Stimulated activated CD4-positive, alpha-beta T cell treated with anti-CD3 and anti-CD28 coated beads, TNF-alpha, amount 100 ng/mL, for 1 hour (primary cell): ENCODE measurements at places on chromosomes 12 and 14.

DNA sequence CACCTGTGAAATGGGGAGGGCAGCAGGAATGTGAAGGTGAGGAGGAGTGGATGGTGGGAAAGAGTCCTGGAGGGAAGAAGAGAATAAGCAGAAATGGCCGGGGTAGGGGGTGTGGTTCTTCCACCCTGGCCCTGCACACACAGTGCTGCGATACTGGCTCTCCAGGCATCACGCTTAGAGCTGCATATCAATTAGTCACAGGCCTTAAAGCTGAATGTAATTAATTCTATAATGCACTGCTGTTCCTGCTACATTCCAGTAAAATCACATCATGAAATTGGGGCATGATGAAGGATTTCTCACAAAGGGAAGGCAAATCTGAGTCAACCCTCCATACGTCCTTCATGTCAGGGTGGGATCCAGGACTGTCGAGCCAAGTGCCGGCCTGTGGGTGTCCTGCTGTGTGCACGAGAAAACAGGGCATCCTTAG lies 566.1 kb downstream of the BCL11B start:
- DNase-seq = no peak

- no peak for DNase-seq
Observed at GRCh38 chr12:84198294-84198946, 714.2 kb downstream of the SLC6A15 start.

DNA sequence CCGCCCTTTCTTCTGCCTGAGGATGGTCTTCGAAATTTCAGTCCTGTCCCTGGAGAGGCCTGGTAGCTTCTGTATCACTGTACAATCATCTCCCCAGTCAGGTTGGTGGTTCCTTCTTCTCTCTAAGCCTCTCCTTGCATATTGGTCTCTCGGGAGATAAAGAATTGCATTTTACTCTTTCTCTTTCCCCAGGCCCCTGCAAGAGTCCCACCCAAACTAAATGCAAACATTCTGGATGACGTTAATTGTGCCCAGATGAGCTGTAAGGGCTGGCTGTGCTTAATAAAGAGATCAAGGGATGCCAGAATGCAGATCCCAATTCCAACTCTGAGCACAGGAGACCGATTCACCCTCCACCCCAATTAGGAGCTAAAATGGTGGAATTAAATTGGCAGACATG lies 835.4 kb upstream of the TMEM132C start:
- DNase-seq = no peak

DNA sequence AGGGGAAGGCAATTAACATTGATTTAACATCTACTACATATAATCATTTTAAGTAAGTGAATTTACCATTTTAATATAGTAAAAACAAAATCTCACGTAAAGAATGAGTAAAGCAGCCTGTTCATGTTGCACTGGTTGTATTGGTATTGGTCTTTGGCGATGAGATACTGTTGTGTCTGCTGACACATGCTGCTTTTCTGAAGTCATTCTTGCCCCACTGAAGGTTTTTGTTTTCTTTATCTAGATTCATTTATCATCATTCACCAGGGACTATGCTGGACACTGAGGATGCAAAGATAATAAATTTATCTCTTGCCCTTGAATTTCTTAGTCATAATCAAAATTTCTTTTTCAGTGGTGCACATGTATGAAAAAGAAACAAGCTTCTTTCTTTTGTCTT lies 246.2 kb upstream of the NPAS3 start:
- DNase-seq = no peak

GRCh38 chr14:102215071-102215470 lies 75.4 kb downstream of the WDR20 start:
- no peak for DNase-seq

- no peak for DNase-seq
Observed at GRCh38 chr14:76034566-76034965, 49.0 kb downstream of the IFT43 start.

DNA sequence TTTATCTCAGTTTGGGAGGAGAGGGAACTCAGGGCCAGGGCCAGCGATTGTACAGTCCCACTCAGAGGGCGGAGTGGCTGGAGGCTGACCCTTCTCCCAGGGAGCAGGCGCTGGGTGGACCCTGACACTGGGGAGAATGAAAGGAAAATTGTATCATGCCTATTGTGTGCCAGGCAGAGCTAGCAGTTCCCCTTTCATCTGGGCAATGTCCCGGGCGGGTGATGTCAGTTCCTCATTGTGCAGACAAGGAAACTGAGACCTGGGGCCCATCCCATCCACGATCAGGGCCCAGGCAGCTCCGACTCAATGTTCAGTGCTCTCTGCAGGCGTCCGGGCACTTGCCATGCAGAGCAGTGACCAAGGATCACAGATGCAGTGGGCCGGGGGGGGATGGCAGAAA lies 101.9 kb upstream of the RTL1 start:
- DNase-seq = no peak

DNA sequence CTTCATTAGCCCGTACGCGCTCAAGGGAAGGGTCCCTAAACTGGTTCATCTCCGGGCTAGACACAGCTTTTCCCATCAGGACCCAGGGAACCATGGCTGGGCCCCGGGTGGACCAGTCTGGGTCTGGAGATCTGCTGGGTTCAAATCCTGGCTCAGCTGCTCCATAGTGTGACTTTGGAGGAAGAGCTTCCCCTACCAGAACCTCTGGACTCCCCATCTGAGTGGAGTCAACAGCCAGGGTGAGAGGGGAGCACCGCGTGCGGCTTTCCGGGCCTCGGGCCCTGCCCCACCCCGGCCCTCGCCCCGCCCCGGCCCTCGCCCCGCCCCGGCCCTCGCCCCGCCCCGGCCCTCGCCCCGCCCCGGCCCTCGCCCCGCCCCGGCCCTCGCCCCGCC lies 41.2 kb downstream of the BEGAIN start:
- DNase-seq = peak; percentile 39

GRCh38 chr12:92516277-92516600 lies 186.6 kb upstream of the PLEKHG7 start:
- DNase-seq = no peak

GRCh38 chr12:42346403-42347002 lies 20.5 kb downstream of the PPHLN1 start:
- DNase-seq = no peak

DNA sequence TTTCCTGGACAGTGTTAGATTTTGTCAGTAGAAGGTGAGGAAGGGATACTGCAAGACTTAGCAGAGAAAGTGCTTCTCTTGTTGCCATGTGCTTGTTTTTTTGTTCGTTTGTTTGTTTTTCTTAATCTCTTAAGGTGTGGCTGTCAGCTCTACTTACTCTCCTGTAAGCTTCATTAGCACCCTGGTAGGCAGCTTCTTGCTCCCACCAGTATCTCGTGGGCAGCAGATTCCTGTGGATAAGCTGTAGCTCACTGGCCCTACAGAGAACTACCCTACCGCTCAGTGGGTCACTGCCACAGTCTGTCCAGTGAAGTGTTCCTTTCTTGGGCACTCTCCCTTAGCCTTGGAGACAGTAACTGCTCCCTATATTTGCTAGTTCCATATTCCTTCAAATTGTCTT lies 30.1 kb downstream of the VRK1 start:
- no peak for DNase-seq

- DNase-seq = no peak
Observed at GRCh38 chr14:27587103-27587502, 989.3 kb upstream of the NOVA1 start.

GRCh38 chr14:22474730-22475351 lies 114.2 kb downstream of the DAD1 start:
- no peak for DNase-seq

- no peak for DNase-seq
Observed at GRCh38 chr12:84913129-84913515, 523 bp upstream of the SLC6A15 start.

- no peak for DNase-seq
Observed at GRCh38 chr14:87045246-87045645, 947.7 kb downstream of the GALC start.

- DNase-seq = no peak
Observed at GRCh38 chr12:5428332-5429221, 3.3 kb upstream of the NTF3 start.

GRCh38 chr12:92378682-92379479 lies 233.2 kb upstream of the BTG1 start:
- no peak for DNase-seq

GRCh38 chr14:49017447-49017846 lies 568.7 kb downstream of the RPS29 start:
- no peak for DNase-seq

DNA sequence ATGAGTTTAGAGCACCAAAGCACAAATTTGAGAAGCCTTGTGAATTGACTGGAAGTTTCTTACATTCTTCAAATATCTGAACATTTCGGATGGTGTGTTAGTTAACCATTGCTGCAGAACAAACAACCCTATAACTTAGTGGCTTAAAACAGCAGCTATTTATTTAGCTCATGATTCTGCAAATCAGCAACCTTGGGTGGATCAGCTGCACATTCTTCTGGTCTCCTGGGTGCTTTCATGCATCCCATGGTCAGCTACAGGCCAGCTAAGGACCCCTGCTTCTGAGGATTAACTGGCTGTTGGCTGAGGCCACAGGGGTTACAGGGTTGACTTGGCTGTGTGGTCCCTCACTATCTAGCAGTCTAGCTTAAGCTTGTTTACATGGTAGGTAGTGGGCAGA lies 114.0 kb upstream of the HIF1A start:
- DNase-seq = no peak

GRCh38 chr12:105409801-105410471 lies 79.4 kb downstream of the C12orf75 start:
- no peak for DNase-seq

DNA sequence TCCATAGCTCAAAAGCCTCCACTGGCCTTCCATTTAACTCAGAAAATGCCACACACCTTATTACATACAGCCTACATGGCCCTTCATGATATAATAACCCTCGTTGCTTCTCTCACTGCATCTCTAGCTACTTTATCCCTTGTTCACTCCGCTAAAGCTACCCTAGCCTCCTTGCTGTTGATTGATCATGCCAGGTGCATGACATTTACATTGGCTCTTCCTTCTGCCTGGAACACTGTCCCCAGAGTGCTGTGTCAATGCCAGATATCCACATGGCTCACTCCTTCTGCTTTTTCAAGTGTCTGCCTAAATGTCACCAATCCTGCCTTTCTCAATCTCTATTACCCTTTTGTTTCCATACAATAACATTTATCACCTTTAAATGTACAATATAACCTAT lies 58.3 kb downstream of the CAND1 start:
- no peak for DNase-seq

- DNase-seq = no peak
Observed at GRCh38 chr12:75208856-75209811, 505 bp downstream of the KCNC2 start.

DNA sequence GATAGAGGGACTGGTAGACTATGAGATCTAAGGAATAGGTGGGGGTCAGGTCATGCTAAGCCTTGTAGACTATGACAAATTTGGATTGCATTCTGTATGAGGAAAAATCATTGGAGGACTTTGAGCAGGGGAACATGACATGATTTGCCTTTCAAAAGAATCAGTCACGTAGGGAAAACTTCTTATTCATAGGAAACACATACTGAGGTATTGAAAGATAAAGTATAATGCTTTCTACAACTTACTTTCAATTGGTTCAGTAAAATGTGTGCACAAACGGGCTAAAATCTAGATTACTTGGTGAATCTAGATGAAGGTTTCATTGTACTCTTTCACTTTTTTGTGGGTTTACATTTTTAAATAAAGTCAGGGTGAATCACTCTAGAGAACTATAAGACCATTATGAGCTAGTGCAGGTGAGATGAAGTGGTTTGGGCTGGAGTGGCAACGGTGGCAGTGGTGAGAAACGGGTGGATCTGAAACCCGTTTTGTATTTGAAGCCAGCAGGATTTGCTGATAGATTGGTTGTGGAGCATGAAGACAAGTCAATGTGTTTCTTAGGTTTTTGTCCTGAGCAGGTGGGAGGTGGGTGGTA lies 6.7 kb downstream of the BBS10 start:
- no peak for DNase-seq

GRCh38 chr14:60926002-60926401 lies 54.9 kb downstream of the TRMT5 start:
- no peak for DNase-seq

GRCh38 chr14:102088012-102088792 lies 1.4 kb upstream of the HSP90AA1 start:
- DNase-seq = peak; percentile 50

- no peak for DNase-seq
Observed at GRCh38 chr12:10717410-10717809, 5.7 kb downstream of the YBX3 start.

- DNase-seq = no peak
Observed at GRCh38 chr14:77593501-77593961, 22.9 kb downstream of the SPTLC2 start.

- no peak for DNase-seq
Observed at GRCh38 chr14:90582166-90582565, 185.3 kb downstream of the CALM1 start.

- no peak for DNase-seq
Observed at GRCh38 chr12:52910248-52910883, 5.5 kb upstream of the KRT8 start.

- peak; percentile 4 for DNase-seq
Observed at GRCh38 chr14:76844223-76844622, 18.0 kb downstream of the LRRC74A start.

- no peak for DNase-seq
Observed at GRCh38 chr14:89635615-89636014, 218.6 kb upstream of the FOXN3 start.

GRCh38 chr12:14935031-14935430 lies 3.3 kb downstream of the ERP27 start:
- DNase-seq = no peak

GRCh38 chr12:105443802-105444652 lies 113.5 kb downstream of the C12orf75 start:
- DNase-seq = no peak

DNA sequence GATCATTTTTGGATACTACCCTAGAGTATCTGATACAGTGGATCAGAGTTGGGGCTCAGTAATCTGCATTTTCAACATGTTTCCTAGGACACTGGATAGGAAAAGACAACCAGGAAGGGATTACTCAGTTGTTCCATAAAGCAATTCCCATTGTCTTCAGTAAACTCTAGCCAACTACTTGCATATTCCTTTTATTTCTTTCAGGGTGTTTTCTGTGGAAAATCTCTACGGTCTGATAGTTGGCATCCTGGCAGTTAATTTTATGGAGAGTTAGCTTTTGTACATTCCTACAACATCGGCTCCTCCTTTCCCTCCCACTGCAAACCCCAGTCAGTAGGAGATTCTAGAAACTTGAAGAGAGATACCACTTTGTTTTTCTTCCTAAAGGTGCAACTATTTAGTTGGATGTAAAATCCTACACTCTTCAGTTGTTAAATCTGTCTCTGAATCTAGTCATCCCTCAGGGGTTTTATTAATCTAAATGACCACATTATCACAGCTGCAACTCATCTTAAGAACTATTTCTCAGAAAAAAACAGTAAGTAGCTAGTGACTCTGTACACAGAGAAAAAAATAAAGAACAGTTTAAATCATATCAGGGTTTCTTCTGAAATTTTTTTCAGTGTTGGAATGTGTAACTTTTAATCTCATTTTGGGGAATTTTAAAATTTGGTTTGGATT lies 103.9 kb downstream of the PDE3A start:
- no peak for DNase-seq

- DNase-seq = no peak
Observed at GRCh38 chr14:101953151-101953550, 11.2 kb upstream of the DYNC1H1 start.
